Activated naive CD4-positive, alpha-beta T cell treated with anti-CD3 and anti-CD28 coated beads, Interleukin-2, amount 10 ng/mL, durations not matched to agents 5 hours and 36 hours (primary cell): ENCODE measurements at places on chromosomes 5 and 9. TPM values are rescaled to one million over a fixed set of nuclear protein-coding genes. Genes with fewer than 3 reads are reported as not detected.

The LTC4S gene
- 2.4 TPM for total RNA-seq

The PLCXD3 gene
- total RNA-seq = not detected

The ACOT12 gene
- not detected for total RNA-seq

The SLC28A3 gene
- 0.22 TPM for total RNA-seq

The CSF1R gene
- total RNA-seq = not detected

The HEXB gene
- 73.7 TPM for total RNA-seq

The ABO gene
- total RNA-seq = 0.50 TPM

The NDUFS6 gene
- total RNA-seq = 26.4 TPM

The PLAC8L1 gene
- not detected for total RNA-seq

The GMCL2 gene
- total RNA-seq = not detected

The MARCOL gene
- not detected for total RNA-seq

The DMGDH gene
- total RNA-seq = 0.07 TPM

The TMED7 gene
- total RNA-seq = 50.5 TPM

The TNFSF8 gene
- total RNA-seq = 82.0 TPM

The PHF24 gene
- total RNA-seq = not detected

The ARID3C gene
- 0.18 TPM for total RNA-seq

The C7 gene
- total RNA-seq = not detected

The RASGEF1C gene
- not detected for total RNA-seq

The C9 gene
- not detected for total RNA-seq

The SIT1 gene
- 191 TPM for total RNA-seq

The PANK3 gene
- total RNA-seq = 56.0 TPM

The GPX3 gene
- not detected for total RNA-seq

The SLC6A7 gene
- not detected for total RNA-seq

The PCDHGC5 gene
- total RNA-seq = not detected

The IFNA13 gene
- total RNA-seq = not detected

The PURA gene
- total RNA-seq = 15.5 TPM

The PCDHA1 gene
- total RNA-seq = not detected

The PCDHGC4 gene
- total RNA-seq = not detected

The IL5 gene
- total RNA-seq = 0.48 TPM

The SCGB3A1 gene
- not detected for total RNA-seq

The ADGRV1 gene
- total RNA-seq = not detected

The MAMDC4 gene
- 13.4 TPM for total RNA-seq

The FCN1 gene
- total RNA-seq = not detected

The FOXD4L4 gene
- total RNA-seq = 0.19 TPM

The CYLC2 gene
- total RNA-seq = not detected

The FYB1 gene
- 335 TPM for total RNA-seq

The SLC34A1 gene
- total RNA-seq = 0.38 TPM

The GABRP gene
- total RNA-seq = not detected

The IL6ST gene
- 156 TPM for total RNA-seq

The PCDHA5 gene
- not detected for total RNA-seq

The LECT2 gene
- total RNA-seq = not detected

The NR2F1-AS1 gene
- not detected for total RNA-seq

The LIFR gene
- 0.12 TPM for total RNA-seq

The PDGFRB gene
- total RNA-seq = 3.2 TPM

The PCDHB4 gene
- not detected for total RNA-seq

The KCNT1 gene
- not detected for total RNA-seq

The IFNB1 gene
- total RNA-seq = not detected

The ARL14EPL gene
- total RNA-seq = not detected

The PIGO gene
- total RNA-seq = 23.4 TPM

The C5 gene
- 1.6 TPM for total RNA-seq
